NCI-H2171 (cell line): ENCODE measurements at places on chromosomes 16 and 17.

DNA sequence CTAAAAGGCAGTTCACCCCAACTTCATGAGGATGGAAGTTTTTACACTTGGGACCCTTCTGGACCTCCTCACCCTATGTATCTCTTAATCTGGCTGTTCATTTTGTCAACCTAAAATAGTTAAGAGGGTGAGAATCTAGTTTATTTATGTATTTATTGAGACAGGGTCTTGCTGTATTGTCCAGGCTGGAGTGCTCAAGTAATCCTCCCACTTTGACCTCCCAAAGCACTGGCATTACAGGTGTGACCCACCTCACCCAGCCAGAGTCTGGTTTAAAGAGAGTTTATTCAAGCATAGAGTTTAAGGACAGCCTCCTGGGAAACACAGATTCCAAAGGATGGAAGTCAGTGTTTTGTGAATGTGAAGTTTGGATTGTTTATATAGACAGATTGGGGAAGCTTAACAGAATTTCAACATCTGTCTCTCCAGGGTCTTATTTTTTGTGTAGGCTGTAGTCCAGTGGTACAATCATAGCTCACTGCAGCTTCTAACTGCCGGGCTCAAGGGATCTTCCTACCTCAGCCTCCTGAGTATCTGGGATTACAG, 8.0 kb upstream of the APPBP2 start:
- DNase-seq, result no peak

DNA sequence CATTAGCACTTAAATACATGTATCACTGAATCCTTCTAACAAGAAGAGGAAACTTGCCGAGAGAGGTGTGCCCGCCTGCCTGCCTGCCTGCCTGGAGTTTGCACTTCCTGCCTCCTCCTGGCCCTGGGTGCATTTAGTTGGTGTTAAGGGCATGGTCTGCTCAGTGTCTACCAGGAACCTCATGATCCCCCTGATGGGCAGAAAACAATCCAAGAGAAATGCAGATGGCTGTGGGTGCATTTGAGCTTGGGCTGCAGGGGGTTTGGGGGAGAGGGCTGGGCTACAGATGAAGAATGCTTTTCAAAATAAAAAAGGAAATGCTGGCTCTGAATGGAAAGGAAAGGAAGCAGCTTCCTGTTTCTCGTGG, 10.1 kb downstream of the KSR1 start:
- no peak for DNase-seq

DNA sequence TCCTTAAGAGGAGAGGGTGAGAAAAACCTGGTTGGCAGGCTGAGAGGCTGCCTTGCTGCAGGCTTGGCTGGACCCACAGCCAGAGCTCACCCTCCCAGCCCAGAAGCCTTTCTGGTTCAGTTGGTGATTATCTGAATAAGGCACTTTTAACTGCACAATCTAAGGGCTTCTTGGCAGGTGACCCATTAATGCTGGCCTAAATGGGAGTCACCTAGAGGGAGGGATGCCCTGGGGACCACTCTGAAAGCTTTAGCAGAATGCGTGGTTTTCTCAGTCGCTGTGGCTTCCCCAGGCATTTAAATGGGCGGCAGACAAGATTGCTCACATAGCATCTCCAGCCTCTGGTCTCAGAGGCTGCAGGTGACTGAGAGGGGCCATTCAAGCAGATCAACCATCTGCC, 33.2 kb upstream of the SHISA9 start:
- DNase-seq, result no peak

- no peak for DNase-seq
Measured at GRCh38 chr16:67129422-67129821, 19.7 kb downstream of the PHAF1 start.
